Large intestine (tissue), 12 donors: ENCODE measurements at places on chromosomes 3 and 15.
A peak's percentile ranks its signal among the peaks of the same experiment; 100 is the strongest.

DNA sequence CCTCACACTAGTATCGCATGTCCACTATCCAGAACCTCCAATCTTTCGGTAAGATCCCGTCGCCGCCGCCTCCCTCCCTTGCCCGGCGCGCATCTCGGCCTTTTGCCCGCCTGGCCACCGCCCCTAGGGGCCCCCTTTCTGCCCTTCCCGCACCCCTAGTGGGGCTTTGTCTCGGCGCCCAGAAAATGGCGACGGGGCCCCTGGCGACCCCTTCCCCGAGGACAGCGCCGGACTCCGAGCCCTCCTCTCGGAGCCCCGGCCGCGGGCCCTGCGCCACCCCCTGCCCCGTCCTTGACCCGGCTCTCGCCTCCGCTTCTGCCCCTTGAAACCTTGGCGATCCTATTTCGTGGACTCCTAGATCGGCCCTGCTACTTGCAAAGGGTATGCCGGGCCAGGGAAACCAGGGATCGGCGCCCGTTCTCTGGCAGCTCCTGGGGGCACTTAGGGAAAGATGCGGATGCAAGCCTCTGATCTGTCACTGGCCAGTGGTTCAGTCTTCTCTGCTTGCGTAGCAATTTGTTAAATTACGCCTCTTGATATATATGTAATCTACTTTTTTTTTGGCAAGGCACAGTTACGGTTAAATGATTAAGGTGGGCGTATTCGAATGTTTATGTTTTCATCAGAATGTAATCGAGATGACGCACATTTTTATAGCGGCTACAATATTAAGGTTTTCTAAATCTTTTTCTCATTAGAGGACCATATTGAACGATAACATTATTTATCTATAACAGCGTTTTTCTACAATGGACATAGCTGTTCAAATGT, 603 bp downstream of the EIF1B start:
- peaks cover 21% of the 10 kb centered on the region for H3K36me3 ChIP-seq
- no peaks in the 10 kb centered on the region for H3K4me1 ChIP-seq
- H3K27me3 ChIP-seq: no peaks in the 10 kb centered on the region
- H3K4me3 ChIP-seq: peak overlapping the region; percentile 94

- H3K27ac ChIP-seq: peak overlapping the region; percentile 27
- no peaks in the 10 kb centered on the region for H3K27me3 ChIP-seq
- H3K36me3 ChIP-seq: no peaks in the 10 kb centered on the region
- no peak overlapping the region for H3K4me3 ChIP-seq
These were observed 6.3 kb upstream of the CTSH start for GRCh38 chr15:78950902-78951840.

- H3K4me3 ChIP-seq: no peak overlapping the region
- H3K36me3 ChIP-seq: no peaks in the 10 kb centered on the region
- H3K4me1 ChIP-seq: no peaks in the 10 kb centered on the region
- no peak for DNase-seq
These were observed 18.9 kb upstream of the ACAP2 start for GRCh38 chr3:195461594-195462307.

DNA sequence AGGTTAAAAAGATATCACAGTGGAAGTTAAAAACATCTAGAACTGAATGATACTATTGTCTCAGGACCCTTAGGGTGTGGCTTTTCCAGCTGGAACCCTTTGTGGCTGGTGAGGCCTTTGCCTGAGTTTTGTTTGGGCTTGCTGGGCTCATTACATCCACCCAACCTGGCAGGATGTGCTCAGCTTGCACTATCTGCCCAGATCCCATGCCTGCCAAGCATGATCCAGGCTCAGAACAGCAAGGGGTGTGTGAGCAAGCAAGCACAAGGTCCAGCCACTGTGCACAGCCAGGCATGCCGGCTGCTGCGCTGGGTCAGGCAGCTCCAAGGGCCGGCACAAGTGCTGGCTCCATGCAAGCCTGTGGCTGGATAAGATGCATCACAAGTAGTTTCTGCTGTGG, 512.7 kb upstream of the CDIN1 start:
- no peaks in the 10 kb centered on the region for H3K4me1 ChIP-seq
- no peak overlapping the region for H3K4me3 ChIP-seq
- no peaks in the 10 kb centered on the region for H3K27me3 ChIP-seq
- no peak overlapping the region for H3K27ac ChIP-seq
- no peaks in the 10 kb centered on the region for H3K36me3 ChIP-seq
- no peak for DNase-seq

DNA sequence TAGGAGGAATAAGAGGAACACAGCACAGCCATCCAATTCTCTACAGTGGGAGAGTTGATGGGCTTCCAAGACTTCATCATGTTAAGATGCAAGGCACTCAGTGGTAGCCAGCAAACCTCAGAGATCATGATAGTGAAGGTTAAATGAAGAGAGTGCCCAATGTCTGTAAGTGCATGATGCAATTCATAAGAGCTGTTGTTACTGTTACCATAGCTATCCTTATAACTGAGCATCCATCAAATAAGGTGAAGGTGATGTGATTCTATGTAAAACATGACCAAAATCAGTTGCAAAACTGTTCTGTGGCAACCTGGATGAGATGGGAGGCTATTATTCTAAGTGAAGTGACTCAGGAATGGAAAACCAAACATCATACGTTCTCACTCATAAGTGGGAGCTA, 289.7 kb downstream of the MAGI1 start:
- H3K27ac ChIP-seq: no peak overlapping the region
- H3K4me1 ChIP-seq: no peaks in the 10 kb centered on the region
- peaks cover 2% of the 10 kb centered on the region for H3K36me3 ChIP-seq
- no peak for DNase-seq
- H3K4me3 ChIP-seq: no peak overlapping the region

GRCh38 chr15:101457696-101458095, 31.8 kb downstream of the PCSK6 start:
- peaks cover 11% of the 10 kb centered on the region for H3K4me1 ChIP-seq
- DNase-seq: no peak
- no peak overlapping the region for H3K4me3 ChIP-seq
- H3K36me3 ChIP-seq: no peaks in the 10 kb centered on the region
